Stomach (tissue), 19 donors: ENCODE measurements at places on chromosomes 4 and X.
A peak's percentile ranks its signal among the peaks of the same experiment; 100 is the strongest.

- DNase-seq, result peak; percentile 69
Measured at GRCh38 chr4:10013722-10014121, 7.6 kb downstream of the SLC2A9 start.

DNA sequence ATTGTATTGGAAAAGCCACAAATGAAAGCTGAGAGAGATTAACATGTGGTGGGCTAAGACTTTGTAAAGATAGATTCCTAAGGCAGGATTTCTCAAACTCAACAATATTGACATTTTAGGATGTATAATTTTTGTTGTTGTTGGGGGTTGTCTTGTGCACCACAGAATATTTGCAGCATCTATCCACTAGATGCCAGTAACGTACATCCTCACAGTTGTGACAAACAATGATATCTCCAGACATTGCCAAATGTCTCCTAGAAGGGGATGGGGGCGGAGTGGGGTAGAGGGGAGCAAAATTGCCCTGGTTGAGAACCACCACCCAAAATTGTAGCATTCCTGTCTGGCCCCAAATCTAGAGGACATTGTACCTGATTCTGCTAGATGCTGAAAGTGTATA, 14.7 kb upstream of the CBR4 start:
- DNase-seq, result peak; percentile 73

DNA sequence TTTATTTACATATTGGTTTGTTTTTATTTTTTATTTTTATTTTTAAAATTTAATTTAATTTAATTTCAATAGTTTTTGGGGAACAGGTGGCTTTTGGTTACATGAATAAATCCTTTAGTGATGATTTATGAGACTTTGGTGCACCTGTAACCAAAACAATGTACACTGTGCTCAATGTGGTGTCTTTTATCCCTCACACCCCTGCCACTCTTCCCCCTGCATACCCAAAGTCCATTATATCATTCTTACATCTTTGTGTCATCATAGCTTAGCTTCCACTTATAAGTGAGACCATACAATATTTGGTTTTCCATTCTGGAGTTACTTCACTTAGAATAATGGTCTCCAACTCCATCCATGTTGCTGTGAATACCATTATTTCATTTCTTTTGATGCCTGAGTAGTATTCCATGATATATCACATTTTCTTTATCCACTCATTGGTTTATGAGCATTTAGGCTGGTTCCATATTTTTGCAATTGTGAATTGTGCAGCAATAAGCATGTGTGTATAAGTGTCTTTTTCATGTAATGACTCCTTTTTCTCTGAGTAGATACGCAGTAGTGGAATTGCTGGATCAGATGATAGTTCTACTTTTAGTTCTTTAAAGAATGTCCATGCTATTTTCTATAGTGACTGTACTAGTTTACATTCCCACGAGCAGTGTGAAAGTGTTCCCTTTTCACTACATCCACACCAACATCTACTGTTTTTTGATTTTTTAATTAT, 157.1 kb downstream of the CPXCR1 start:
- no peak for DNase-seq

DNA sequence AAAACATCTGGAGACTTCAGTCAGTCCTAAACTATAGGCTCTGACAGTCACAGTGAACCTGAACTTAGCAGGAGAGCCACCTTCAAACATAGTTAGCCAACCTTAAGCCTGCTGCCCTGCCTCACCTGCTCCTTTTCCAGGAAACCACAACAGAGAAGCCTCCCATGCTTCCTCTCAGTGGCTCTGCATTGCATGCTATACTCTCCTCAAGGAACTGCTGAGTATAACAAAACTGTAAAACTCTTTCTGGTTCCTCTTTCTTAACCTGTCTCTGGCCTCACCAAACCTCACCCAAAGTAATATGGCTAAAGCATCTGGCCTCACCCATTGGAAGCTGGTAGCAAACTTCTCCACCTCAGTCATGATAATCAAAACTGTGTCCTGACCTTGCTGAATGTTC, 122.1 kb downstream of the ANKRD50 start:
- DNase-seq, result no peak

DNA sequence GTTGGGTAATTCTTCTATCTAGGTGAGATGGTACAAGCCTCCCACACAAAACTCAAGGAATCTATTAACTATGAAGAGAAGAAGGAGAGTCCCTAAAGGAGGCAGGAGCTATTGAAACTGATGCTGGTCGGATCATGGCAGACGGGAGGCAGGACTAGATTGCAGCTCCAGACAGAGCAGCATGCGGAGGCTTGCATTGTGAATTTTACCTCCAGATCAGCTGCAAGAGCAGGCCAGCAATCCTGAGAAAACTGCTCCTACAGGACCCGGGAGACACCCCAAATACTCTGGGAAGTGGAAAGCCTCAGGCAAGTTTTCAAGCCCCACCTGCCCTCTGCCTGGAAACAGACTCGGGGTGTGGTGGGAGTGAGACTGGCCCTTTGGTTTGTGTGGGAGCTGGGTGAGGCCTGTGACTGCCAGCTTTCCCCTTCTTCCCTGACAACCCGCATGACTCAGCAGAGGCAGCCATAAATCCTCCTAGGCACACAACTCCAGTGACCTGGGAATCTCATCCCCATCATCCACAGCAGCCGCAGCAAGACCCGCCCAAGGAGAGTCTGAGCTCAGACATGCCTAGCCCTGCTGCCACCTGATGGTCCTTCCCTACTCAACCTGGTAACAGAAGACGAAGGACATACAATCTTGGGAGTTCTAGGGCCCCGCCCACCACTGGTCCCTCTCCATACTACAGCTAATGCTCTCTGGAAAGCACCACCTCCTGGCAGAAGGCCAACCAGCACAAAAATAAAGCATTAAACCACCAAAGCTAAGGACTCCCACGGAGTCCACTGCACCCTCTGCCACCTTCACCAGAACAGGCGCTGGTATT, 30.9 kb downstream of the GATB start:
- no peak for DNase-seq

- no peak for DNase-seq
Measured at GRCh38 chr4:152385551-152385950, 150.3 kb downstream of the FBXW7 start.

GRCh38 chrX:136417806-136418205, 69.9 kb upstream of the BRS3 start:
- DNase-seq, result no peak

GRCh38 chrX:109125304-109125703, 356.6 kb downstream of the GUCY2F start:
- no peak for DNase-seq

GRCh38 chr4:98646422-98646821, 12.0 kb downstream of the TSPAN5 start:
- DNase-seq, result no peak

DNA sequence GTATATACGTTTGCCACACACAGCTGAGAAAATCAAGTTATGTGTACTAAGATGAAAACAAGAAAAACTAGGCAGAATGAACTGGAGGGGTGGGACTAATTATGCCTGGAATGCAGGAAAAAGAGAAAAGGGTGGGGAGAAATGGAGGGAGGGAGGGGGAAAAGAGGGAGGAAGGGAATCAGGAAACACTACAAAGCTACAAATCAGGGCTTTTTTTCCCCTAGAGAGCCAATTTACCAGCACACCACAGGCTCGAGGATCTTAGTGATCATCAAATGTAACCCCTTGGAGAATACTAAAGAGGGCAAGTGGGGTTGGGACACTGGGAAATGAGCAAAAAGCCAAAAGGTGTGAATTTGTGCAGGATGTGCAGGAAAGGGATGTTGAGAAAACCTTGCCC, 451.9 kb downstream of the SMARCA1 start:
- DNase-seq, result no peak

GRCh38 chrX:118039591-118039990, 77.0 kb downstream of the KLHL13 start:
- DNase-seq, result no peak

DNA sequence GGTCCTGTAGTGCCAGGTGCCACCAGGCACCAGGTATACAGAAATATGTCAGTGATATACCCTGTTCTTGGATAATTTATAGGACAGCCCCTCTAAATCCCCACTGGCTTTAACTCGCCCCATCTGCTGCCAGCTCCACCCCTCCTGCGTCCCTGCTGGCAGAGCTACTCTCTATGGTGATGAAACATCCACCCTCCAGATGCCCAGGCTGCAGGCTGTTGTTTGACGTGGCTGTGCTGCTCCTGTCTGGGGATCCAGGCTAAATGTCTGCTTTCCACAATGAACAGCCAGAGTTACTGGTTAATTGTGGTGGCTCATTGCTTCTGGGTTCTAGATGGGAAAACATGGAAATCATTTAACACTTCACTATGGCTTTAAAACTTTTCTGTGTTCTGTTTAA, 12.9 kb downstream of the NHSL2 start:
- DNase-seq, result no peak

DNA sequence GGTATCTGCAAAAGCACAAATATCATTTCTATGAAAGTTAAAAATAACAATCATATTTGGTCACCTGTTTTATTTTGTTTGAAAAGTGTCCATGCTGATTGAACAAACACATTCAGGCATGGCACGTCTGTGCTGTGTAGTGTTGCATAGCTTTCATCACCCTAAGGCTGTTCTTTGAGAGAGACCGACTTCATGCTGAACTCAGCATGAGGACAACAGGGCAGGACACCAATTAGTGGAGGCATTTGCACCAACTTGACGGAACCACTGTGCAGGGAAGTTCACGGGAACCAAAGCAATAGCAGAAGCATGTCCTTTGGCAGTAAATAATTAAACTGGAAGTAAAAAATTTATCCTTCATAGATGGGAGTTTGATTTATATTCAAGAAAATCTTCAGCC, 158.4 kb upstream of the SLC7A11 start:
- DNase-seq, result no peak

- no peak for DNase-seq
Measured at GRCh38 chr4:121091941-121092340, 19.6 kb upstream of the NDNF start.

GRCh38 chr4:159191989-159192388, 89.1 kb downstream of the RAPGEF2 start:
- DNase-seq, result no peak

DNA sequence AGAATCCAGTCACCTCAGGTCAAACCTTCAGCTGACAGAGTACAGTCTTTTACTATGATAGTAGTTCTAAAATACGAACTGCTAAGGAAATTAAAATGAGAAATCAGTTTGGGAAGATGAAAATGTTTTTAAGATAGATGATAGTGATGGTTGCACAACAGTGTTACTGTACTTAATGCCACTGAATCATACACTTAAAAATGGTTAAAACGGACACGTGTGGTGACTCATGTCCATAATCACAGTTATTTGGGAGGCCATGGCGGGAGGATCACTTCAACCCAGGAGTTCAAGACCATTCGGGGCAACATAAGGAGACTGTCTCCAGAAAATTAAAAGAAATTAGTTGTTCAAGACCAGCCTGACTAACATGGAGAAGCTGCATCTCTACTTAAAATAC, 41.4 kb downstream of the ABHD18 start:
- DNase-seq, result no peak

GRCh38 chr4:159150396-159150795, 47.5 kb downstream of the RAPGEF2 start:
- DNase-seq, result no peak

DNA sequence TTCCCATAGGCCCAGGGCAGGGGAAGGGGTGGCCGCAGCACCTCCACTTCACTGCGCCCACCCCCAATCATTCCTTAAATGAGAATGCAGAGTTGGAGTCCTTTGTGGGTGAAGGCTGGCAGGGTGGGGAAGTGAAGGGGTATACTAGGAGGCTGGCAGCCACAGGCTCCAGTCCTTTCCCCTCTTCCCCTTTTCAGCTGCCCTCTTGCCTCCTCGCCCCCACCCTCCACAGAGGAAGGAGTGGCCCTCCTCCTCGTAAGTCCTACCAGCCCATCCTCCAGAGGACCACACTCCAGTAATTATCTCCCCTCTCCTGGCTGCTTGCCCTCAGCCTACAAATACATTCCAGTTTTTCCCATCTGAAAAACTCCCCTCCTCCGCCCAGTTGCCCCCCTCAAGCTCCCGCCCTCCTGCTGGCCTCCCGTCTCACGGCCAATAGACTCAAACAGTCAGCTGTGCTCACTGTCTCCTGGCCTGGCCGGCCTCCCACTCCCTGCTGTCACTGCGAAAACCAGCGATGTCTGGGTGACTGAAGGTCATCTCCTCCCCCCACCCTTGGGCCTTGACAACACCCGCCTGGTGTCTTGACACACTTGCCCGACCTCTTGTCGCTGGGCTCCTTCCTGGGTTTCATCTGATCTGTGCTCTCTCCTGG, 38.8 kb downstream of the EFNB1 start:
- peak; percentile 70 for DNase-seq

- DNase-seq, result no peak
Measured at GRCh38 chr4:155690044-155690837, 23.6 kb downstream of the GUCY1A1 start.

- no peak for DNase-seq
Measured at GRCh38 chrX:10828036-10828435, 207.7 kb upstream of the MID1 start.

GRCh38 chrX:49155900-49156837, 6.4 kb upstream of the MAGIX start:
- DNase-seq, result peak; percentile 95

DNA sequence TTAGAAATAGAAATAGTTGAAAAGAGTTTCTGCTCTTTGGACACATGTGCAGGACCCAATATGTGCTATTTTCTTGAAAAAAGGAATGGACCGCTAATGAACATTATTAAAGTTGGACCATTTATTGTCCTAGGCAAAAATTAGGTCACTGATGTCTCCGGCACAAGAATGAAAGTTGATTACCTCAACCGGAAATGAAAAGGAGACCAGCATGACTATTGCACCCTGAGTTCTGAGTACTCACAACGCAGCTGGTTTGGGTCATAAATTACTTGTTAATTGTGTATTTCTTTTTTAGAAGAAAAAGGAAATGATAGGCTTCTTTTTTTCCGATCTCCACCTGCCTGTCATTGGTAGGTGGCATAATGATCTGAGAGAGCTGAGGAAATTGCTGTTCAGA, 232.7 kb downstream of the ARHGAP24 start:
- no peak for DNase-seq

DNA sequence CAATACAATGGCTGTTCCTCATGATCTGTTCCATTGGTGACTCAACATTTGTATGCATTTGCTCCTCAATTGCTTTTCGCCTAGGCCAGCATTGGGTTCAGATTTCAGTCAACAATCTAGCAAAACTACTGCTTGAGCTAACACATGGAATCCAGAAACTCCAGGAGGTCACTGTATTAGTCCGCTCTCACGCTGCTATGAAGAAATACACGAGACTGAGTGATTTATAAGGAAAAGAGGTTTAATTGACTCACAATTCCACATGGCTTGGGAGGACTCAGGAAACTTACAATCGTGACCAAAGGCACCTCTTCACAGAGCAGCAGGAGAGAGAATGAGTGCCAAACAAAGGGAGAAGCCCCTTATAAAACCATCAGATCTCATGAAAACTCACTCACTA, 67.1 kb downstream of the RXFP1 start:
- DNase-seq, result no peak
